ENCODE measurements at places on chromosomes 11 and 22. TPM values are rescaled to one million over a fixed set of nuclear protein-coding genes. Genes with fewer than 3 reads are reported as not detected.
A peak's percentile ranks its signal among the peaks of the same experiment; 100 is the strongest.

DNA sequence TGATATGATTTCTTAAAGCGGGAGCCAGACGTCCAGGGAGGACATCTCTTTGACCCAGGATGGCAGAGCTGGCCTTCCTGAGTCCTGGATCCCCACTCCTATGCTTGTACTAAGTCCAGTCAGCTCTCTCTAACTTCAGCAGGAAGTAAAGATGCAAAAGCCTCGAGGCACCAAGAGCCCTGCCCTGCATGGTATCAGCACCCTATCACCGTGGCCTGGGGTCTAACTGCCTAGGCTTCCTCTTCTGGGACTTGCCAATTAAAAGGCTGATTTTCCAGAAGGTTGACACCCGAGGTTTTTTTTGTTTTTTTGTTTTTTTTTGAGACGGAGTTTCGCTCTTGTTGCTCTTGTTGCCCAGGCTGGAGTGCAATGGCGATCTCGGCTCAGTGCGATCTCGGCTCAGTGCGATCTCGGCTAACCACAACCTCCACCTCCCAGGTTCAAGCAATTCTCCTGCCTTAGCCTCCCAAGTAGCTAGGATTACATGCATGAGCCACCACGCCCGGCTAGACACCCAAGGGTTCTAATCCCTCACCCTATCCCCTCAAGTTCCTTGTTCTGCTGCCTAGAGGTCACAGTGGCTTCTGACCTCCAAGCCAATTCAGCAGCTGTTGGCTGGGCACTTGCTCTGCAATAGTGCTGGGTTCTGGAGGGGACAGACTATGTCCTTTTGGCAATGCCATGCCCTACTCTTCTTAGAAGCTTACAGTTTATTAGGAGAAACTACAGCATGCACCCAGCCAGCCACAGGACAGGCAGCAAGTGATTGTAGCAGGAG, 50.6 kb upstream of the FTH1 start:
- no peak for DNase-seq

- peak; percentile 91 for DNase-seq
Measured at GRCh38 chr22:19962909-19963806, 21.5 kb upstream of the TXNRD2 start.

DNA sequence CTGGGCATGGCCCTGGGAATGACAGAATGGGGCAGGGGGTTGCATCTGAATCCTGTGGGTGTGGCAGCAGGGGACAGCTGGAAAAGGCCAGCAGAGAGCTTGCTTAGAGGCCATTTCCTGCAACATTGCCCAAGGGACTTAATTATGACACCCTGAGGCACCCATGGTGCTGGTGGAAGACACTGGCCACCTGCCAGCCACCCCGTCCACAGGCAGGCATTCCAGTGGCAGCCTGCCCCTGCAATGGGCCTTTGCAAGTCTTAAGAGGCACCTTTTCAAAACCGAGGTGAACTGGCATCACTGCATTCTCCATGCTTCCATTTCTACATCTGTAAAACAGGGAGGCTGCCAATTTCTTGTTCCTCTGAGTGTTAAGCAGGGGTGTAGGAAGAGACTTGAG, 21.6 kb upstream of the SUSD2 start:
- no peak for DNase-seq

GRCh38 chr11:74784234-74784633, 35.6 kb downstream of the RNF169 start:
- DNase-seq, result no peak

DNA sequence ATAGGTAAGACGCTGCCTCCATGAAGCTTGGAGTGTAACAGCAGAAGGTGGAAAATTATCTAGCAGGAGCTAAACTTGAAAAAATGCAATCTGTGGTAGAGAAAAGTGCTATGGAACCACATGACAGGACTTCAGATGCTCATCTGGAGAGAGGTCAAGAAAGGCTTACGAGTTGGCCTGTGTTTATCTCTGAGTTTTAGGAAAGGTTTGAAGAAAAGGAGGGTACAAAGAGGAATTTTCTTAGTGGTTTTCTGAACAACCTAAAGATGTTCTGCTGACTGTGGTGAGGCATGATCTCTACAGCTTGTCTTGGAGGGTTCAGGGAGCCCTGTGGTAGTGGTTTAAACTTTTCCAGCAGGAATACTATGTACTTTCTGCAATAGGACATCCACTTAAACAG, 8.2 kb downstream of the FJX1 start:
- DNase-seq, result no peak

DNA sequence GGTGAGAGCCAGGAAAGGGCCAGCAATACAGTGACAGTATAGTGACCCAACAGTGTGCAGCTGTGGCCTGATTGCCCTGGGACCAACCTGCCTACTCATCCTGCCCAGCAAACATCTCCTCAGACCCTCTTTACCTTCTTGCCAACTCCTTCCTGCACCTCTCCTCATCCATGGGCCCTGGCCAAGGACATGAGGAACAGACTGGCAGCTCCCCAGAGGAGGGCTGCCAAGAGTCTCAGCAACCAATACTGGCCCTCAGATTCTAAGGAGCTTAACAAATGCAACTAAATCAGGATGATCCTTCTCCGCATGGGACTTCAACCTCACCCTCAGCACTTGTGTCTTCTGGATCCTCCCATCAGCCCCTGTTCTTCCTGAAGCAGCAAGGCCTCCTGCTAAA, 77.0 kb downstream of the RPL27A start:
- no peak for DNase-seq

Gene BACE1
- total RNA-seq, result 14.8 TPM

Gene GPHA2
- total RNA-seq, result not detected

DNA sequence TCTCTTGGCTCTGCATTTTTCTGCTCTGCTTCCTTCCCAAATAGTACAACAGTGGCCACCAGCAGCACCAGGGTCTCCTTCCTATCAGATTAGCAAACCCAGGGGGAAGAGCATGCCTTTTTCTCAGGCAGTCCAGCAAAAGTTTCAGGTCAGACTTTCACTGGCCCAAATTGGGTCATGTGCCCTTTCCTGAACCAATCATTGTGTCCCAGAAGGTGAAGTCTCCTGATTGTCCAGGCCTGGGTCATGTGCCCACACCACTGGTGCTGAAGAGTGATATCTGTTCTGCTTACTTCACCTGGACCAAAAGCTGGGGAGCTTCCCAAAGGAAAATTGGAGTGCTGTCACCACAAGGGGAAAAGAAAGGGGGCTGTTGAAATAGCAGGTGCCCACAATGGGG, 64.1 kb upstream of the ALX4 start:
- DNase-seq, result no peak

All from Daoy (cell line).